ENCODE measurements at places on chromosomes 16 and 17.

- DNase-seq: no peak
Measured at GRCh38 chr16:15899538-15900100, 11.2 kb upstream of the CEP20 start.

GRCh38 chr17:69523244-69523861 is 108.9 kb downstream of the MAP2K6 start:
- DNase-seq: no peak

GRCh38 chr17:7854078-7854777 is 638 bp upstream of the TMEM88 start:
- no peak for DNase-seq

DNA sequence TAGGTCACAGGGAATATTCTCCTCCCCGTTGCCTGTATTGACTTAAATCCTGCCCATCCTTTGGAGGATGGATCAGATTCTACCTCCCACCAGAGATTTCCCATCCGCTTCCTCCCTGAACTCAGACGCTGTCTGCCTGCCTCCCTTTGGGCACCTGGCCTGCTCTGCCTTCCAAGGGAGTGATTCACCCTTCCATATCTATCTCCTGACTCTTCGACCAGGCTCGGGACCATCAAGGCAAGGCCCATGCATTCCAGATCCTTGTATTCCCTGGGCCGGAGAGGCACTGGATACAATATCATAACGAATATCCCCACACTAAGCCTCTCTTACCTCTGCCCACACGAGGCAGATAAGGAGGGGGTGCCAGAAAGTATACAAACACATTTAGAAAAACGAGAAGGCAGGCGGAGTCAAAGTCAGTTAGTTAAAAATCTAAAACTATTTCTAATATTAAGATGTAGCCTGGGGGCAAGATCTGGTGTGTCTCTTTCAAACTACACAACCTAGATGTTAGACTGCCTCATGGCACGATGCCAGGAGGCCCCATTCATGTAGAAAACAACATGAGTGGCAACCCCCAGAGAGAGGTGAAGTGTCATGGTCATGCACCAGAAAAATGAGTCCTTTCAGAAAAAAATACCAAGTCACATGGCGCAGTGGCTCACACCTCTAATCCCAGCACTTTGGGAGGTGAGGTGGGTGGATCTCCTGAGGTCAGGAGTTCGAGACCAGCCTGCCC is 9.2 kb downstream of the PMP22 start:
- DNase-seq: no peak

GRCh38 chr17:6172642-6173330 is 102.6 kb downstream of the WSCD1 start:
- DNase-seq: no peak

- no peak for DNase-seq
Measured at GRCh38 chr17:27087935-27088766, 205.8 kb upstream of the WSB1 start.

GRCh38 chr16:82761236-82761635 is 134.5 kb downstream of the CDH13 start:
- no peak for DNase-seq

GRCh38 chr16:4814046-4814445 is 11.6 kb upstream of the ROGDI start:
- DNase-seq: no peak
